ENCODE measurements at places on chromosomes 3 and 15.

- DNase-seq: no peak
Observed at GRCh38 chr3:127834771-127835170, 12.5 kb upstream of the MGLL start.

DNA sequence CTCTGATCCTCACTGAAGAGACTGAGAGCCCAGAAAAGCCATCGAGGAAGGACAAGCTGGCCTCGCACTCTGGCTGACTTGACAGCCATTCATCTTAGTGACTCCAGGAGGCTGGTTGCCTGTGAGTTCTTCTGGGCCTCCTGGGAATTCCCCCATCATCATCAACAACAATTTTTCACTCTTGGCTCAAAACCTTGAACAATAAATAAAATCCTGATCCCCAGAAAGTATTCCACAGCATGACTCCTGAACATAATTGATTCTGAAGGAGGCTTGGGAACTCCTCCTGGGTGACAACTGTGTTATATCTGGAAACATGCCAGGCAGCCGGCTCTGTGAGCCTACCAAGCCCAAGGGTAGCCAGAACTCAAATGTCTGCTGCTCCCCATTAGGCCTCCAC is 188.6 kb downstream of the SHQ1 start:
- peak; percentile 44 for DNase-seq

DNA sequence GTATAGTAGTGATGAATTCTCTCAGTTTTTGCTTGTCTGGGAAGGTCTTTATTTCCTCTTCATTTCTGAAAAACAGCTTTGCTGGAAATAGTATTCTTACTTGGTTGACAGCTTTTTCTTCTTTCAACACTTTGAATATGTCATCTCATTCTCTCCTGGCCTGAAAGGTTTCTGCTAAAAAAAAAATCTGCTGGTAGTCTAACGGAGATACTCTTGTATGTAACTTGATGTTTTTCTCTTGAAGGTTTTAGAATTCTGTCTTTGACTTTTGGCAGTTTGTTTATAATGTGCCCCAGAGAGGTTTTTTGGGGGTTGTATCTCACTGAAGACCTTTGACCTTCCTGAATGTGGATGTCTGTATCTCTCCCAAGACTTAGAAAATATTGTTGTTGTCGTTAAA is 47.0 kb downstream of the THSD4 start:
- DNase-seq: no peak

DNA sequence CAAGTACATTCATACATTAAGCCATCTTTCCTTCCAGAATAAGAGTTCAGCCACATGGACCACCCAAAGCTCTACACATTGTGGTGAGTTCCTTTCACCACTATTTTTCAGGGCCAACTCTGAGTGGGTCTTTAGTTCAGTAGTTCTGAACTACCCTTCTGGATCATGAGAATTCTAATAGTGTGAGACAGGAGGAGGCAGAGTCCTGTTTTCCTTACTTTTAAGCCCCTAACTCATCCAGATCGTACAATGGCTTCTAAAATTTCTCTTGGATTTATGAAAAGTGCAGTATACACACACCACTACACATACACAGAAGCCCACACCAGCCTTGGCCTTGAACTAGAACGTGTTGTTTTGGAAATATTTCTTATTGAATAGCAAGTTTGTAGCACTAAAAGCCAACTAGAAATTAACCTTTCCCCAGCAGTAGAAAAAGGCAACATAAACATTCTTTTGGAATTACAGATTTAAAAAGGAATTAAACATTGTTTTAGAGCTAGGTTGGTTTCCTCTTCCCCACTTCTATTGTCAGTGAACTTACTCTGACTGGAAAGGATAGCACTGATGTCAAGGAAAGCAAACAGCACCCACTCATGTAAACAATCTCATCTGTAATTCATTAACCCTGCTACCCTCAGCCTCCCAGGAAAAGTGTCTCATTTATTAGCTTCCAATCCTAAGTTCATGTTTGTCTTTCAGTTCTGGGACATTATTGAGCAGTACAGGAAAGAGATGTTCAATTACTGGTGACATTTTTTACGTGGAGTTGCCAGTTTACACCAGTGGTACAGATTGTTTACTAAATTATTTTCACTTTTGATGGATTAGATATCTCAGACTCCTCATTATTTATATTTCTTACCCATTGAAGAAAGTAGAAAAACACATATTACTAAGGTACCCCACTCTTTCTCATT is 95.7 kb upstream of the AGTR1 start:
- peak; percentile 33 for DNase-seq

DNA sequence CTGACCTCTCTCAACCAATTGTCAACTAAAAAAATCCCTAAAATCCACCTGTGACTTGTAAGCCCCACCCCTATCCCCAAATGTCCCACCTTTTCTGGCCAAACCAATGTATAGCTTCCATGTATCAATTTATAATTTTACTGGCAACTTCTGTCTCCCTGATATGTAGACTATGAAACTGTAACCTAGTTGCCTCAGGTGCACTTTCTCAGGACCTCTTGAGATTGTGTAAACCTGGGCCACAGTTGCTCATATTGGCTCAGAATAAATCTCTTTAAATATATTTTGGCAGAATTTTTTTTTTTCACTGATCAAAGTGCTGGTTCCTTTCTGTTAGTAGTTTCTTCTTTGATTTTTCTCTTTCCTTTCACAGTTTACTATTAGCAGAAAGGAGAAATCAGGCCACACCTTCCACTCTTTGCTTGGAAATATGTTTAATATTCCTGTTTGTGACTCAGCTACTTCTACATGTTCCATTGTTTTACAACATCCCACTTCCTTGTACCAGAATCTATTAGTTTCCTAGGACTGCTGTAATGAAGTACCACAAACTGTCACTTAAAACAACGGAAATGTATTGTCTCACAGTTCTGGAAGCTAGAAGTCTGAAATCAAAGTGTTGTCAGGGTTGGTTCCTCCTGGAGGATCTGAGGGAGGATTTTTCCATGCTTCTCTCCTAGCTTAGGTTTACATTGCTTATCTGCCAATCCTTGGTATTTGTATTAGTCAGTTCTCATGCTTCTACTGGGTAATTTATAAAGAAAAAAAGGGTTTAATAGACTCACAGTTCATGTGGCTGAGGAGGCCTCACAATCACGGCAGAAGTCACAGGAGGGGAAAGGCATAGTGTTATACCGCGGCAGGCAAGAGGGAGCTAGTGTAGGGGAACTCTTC is 801.2 kb upstream of the ARPP21 start:
- no peak for DNase-seq

DNA sequence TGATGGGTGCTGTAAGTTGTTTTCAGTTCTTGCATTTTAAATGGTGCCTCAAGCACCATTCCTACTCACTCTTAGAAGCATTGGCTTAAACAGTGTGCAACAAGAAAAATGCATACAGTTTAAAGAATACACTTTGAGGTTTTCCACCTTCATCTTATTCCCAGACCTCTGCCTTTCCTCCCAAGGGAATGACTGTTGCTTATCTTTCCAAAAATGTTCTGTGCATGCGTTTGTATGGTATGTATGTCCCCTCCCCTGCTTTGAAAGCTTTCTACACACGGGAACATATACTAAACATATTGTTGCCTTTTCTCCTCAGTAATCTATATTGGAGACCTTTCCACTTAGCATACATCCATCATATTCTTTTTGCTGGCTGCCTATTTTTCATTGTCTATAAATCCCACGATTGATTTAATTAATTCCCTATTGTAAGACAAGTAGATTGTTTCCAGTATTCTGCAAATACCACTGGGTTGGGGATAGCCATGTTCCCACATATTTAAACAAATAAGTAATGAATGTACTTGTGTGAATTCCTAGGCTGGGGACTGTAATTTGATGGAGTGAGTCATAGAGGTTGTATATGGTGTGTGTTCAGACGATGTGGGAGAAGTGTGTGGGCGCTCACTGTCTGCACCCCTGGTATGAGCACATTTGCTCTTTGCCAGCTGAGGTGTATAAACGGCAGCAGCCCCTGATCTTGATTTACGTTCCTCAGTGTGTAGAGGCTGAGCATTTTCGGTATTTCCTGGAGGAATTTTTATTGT is 5.8 kb downstream of the TRAK1 start:
- peak; percentile 78 for DNase-seq

DNA sequence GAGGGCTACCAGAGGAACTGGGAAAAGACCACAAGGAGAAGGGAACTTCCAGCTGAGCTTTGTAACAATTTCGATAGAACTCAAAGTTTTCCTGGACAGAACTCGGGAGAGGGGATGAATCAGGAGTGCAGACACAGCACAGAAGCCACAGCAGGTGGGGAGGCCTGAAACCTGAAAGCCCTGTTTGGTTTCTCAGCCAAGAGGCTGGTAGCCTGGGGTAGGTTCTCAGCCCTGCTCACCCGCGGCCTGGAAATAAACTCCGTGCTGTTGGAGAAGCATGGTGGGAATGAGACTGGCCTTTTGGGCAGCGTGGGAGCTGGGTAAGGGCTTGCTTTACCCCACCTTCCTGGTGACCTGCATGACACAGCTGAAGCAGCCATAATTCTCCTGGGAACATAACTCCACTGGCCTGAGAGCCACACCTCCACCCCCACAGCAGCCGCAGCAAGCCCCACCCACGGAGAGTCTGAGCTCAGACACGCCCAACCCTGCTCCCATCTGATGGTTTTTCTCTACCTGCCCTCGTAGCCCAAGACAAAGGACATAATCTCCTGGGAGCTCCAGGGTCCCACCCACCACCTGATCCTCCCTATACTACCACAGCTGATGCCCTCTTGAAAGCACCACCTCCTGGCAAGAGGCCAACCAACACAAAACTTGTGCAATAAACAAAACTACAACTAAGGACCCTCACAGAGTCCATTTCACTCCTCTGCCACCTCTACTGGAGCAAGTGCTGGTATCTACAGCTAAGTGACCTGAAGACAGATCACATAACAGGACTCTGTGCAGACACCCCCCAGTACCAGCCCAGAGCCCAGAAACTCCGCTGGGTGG is 52.5 kb upstream of the CHRM5 start:
- no peak for DNase-seq

DNA sequence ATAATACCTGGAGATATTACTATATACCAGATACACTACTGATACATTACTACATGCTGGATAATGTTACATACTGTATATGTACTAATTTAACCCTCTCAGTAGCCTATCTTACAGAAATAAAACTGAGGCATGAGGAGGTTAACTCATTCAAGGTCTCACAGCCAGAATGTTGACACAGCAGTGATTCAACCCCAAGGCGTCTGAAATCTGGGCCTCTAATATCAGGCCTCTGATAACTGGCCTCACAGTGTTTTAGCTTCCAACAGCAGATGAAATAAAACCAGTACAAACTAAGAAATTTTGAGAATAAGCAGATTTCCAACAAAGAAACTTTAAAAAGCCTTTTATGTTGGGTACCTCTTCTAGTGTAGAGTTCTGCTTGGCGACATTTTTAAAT is 23.4 kb downstream of the DZIP1L start:
- peak; percentile 55 for DNase-seq

GRCh38 chr3:12601072-12601471 is 44.2 kb downstream of the MKRN2 start:
- DNase-seq: no peak

- DNase-seq: no peak
Observed at GRCh38 chr15:76991741-76992645, 2.9 kb upstream of the PSTPIP1 start.

Measured in fibroblast of skin of scalp (primary cell).